ENCODE measurements at places on chromosomes 5 and 9.

DNA sequence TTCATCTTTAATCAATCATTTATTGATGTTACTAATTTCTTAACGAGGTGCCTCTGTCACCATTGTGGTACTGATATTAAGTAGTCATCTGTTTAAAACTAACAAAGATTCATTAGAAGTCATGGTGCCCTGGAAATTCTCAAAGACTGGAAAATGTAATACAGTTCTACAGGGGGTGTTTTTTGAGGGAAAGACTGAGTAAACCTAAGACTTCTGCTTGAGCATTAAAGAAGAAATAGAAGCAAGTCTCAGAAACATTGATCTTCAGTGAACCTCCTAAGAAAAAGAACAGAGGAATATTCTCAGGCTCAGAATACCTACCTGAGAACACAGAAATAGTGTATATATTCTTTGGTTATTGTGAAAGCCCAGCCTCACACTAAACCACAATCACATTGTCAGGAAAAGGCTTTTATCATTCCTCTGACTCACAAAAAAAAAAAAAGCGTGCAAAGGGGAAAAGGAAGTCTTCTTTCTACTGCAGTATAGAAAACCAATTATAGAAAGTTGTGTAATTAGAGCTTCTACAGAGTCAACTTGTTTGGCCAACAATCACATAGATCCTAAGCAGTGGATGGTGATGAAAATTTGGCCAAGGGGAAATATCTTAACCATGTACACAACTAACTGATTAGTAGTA is 60.8 kb downstream of the HINT1 start:
- DNase-seq: no peak

DNA sequence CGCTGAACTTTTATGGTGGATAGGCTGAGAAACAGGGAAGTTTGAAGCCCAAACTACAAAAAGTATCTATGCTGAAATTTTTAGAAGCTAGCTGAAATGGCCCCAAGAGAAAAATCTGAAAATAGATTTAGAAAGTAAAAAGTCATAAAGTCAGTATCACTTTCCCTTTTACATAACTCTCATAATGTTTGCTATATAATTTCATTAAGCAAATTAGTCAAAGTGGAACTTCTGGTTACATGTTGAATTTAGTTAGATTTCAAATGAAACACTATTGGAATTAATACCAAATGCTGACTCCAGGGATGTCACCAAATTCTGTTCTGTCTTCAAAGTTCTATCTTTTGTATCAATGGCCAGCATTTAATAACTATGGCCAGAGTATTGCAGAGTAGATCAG is 126.9 kb downstream of the TTC39B start:
- DNase-seq: no peak

DNA sequence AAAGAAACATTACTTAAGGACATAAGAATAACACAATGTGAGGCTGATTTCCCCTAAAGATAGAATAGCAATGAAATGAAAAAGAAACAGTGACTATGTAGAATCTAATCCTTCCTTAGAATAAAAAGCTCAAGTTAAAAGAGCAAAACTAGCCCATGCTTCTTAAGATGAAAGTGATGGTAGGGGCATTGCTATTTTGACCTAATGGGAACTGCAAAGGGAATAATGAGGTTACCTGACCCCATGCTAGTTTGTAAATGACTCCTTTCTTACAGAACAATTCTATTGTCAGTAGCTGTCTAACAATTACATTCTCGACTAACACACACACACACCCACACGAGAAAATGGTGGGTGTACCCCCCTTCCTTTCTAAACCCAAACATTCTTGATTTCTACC is 575.8 kb downstream of the CSNK1G3 start:
- DNase-seq: no peak

GRCh38 chr5:32625547-32625946 is 40.2 kb downstream of the SUB1 start:
- no peak for DNase-seq

GRCh38 chr9:108386032-108386431 is 469.8 kb downstream of the ACTL7B start:
- DNase-seq: no peak

GRCh38 chr5:149366169-149366729 is 8.4 kb downstream of the PCYOX1L start:
- no peak for DNase-seq

GRCh38 chr5:56456002-56456401 is 222.9 kb upstream of the ANKRD55 start:
- no peak for DNase-seq

- no peak for DNase-seq
Measured at GRCh38 chr5:80990527-80990926, 30.4 kb downstream of the RASGRF2 start.

GRCh38 chr9:121706149-121706750 is 54.8 kb downstream of the DAB2IP start:
- DNase-seq: no peak
